ENCODE measurements at places on chromosomes 5 and 9.

DNA sequence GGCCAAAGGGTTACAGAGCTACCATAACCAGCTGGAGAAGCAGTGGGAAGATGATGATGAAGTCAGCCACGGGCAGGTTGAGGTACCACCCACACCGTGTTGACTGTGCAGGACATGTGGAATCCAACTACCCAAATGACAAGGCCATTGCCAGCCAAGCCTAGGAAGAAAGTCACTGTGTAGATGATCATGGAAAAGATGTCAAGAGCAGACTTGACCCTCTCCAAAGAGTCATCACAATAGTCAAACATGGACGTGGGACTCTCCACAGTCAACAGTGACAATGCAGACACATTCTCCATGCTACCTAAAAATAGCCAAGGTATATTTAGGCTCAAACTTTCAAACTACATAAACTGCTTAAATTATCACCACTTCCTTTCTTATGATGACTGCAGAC, 20.9 kb upstream of the SPINK1 start:
- no peak for DNase-seq

DNA sequence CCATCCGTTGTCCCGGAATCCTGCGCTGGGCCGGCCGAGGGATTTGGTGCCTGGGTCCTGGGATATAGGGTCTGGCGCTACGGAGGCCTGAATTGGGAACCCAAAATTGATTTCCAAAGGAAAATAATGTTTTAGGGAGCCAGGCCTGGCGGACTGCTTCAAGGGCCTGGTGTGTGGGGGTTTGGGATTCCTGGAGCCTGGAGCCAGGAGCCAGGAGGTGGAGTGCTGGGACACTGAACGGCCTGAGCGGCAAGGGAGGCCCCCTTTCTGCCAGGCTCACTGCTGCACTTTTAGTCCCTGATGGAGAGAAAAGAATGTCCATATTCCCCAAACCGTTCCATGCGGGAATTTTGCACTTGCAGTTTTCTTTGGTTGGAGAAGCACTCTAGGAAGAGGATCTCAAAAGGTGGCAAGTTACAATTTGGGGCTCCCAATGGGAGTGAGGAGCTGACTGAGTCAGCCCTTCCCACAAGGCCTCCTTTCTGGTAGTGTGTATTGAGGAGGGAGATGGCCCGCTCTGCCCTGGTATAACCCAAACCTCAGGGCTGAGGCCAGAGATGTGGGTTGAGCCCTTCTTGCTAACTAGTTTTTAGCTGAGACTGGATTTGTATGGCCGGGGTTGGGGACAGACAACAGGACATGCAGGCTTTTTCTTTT, 2.2 kb downstream of the LMX1B start:
- no peak for DNase-seq

GRCh38 chr5:31954091-31954490, 220.0 kb downstream of the GOLPH3 start:
- DNase-seq: no peak

- DNase-seq: no peak
Measured at GRCh38 chr9:110807956-110808598, 139.5 kb downstream of the MUSK start.

- no peak for DNase-seq
Measured at GRCh38 chr9:128372784-128373183, 1.6 kb downstream of the URM1 start.

GRCh38 chr9:137150617-137151457, 11.9 kb downstream of the GRIN1 start:
- DNase-seq: peak; percentile 19

DNA sequence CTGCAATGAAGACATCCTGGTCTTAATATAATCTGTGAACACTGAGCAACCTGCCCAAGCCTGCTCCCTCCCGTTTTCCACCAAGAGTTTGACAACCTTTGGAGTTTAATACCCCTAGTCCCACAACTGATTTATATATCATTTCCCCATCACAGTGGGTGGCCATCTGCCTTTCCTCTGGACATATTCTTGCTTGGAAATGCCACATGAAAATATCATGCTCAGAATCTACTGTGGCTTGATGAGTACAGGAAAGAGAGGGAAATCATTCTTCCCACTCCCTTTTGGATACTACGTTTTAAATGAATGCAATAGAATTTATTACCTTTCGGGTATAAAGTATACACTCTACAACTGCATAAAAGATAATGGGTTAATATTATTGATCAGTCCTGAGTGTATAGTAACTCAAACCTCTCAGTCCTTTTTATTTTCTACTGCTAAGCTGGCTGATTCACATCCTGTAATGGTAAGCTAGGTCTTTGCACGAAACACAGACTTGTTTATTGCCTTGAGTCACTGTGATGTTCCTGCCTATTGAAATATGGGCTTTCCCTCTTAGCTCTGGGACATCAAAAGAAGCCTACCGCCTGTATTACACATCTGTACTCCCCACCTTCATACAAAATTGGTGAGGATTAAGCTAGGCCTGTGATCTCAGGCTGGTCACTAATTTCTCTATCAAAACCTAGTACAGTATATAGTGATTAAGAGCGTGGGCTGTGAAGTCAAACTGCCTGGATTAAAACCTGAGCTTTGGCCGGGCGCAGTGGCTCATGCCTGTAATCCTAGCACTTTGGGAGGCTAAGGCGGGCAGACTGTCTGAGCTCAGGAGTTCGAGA, 67.6 kb upstream of the NR5A1 start:
- DNase-seq: no peak

DNA sequence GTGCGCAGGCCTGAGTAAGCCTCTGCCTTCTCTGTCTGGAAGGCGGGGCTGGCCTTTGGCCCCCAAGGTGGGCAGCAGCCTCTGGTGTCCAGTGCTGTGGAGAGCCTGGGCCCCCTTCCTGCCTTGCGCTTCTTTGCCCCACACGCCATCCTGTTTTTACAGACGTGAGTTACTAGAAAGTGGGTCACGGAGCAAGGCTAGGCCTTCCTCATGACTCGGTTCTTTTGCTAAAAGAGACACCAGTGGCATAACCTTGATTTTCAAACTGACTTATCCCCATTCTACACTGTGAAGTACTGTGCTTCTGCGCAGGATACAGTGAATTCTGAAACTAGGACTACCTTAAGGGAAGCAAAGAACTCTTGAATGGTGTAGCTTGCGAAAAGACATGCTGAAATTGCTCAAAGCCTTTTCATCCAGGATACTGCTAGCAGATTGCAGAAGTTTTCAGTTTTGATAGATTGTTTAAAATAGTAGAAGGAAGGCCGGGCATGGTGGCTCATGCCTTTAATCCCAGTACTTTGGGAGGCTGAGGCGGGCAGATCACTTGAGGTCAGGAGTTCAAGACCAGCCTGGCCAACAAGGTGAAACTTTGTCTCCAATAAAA, 7.2 kb downstream of the ROPN1L start:
- no peak for DNase-seq

DNA sequence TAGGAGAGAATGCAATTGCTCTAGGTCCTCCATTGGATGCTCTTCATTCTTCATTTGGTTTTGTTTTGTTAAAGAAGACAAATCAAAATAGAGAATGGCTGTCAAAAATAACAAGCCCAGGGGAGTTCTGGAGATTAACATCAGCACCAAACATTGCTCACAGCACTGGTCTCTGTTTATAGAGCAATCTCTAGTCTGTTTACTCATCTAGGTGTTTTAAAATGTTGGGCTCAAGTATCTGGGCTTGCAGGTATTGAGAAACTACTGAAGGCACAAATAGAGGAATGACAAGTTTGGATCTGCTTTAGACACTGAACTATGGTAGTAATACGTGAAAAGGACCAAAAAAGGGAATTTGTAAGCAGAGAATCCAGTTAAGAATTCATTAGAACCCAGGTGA, 77.0 kb upstream of the TMC1 start:
- DNase-seq: no peak

DNA sequence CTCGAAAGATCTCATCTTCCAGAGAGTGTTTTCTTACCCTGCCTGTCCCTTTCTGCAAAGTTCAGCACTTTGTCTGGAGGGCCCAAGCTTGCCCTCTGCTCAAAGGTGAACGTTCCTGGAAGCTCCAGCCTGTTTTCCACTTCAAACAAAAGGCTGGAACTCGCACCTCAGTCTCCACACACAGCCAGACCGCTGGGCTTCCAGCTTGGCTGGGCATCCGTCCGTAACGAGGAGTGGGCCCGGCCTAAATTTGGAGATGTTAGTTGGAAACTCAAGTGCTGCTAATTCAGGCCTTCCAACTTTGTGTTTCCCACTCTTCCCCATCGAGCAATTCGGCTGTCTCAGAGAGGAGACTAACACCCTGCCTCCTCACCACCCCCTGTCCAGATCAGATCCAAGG, 35.1 kb downstream of the FGF18 start:
- DNase-seq: no peak

GRCh38 chr5:11252075-11252474, 491.0 kb upstream of the DAP start:
- no peak for DNase-seq

GRCh38 chr5:125154301-125155110, 408.1 kb upstream of the ZNF608 start:
- no peak for DNase-seq

GRCh38 chr9:7375013-7375511, 424.5 kb downstream of the DMAC1 start:
- no peak for DNase-seq

DNA sequence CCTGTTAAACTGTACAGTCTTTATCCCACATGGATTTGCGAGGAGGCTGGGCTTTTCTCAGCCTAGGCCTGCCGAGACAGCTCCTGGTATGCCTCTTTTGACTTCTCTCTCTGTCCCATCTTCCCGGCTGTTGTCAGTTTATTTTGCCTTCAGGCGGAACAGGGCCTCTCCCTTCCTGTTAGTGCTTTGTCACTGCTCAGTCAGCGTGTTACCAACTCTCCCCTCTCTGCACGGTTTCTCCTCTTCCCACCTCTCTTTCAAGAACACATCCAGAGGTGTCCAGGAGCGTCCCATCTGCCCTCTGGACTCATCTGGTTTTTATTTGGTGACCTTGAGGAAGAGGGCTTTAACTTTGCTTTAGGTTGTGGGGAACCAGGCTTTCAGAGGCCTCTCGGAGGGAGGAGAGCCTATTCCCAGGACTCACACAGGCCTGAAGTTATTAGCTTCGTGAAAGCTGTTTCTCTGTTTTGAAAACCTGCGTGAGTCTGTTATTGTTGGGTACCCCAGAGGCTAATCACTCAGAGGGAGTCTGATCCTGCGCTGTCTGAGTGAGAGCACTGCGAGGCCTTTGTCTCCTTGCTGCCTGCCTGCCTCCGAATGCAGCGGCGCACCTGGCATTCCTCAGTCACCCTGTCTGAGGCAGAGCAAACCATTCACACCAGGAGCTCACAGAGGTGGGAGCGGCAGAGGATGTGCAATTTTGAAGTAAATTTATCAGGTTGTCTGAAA, 234.4 kb upstream of the MPDZ start:
- DNase-seq: no peak

- DNase-seq: no peak
Measured at GRCh38 chr9:112726428-112726827, 8.5 kb upstream of the INIP start.

- DNase-seq: no peak
Measured at GRCh38 chr9:93084471-93084881, 11.5 kb upstream of the CARD19 start.

GRCh38 chr9:86443992-86444391, 89.8 kb upstream of the TUT7 start:
- DNase-seq: no peak

DNA sequence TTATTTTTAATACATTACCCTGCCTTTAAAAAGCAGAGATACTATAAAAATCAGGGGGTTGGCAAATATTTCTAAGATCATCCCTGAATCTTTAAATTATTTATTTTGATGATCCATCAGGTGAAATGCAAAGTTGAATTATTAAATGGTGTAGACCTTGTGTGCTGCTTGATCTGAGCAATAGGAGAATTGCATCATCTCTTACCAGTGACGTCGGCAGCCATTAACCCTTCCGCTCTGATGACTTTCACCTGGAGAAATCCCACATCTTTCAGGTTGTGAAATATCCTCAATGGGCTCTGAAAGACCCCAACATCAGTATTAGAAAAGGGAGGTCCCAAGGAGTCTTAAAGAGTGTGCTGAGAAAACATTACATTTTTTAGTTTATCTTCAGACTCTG, 270.2 kb downstream of the SLF1 start:
- DNase-seq: no peak

DNA sequence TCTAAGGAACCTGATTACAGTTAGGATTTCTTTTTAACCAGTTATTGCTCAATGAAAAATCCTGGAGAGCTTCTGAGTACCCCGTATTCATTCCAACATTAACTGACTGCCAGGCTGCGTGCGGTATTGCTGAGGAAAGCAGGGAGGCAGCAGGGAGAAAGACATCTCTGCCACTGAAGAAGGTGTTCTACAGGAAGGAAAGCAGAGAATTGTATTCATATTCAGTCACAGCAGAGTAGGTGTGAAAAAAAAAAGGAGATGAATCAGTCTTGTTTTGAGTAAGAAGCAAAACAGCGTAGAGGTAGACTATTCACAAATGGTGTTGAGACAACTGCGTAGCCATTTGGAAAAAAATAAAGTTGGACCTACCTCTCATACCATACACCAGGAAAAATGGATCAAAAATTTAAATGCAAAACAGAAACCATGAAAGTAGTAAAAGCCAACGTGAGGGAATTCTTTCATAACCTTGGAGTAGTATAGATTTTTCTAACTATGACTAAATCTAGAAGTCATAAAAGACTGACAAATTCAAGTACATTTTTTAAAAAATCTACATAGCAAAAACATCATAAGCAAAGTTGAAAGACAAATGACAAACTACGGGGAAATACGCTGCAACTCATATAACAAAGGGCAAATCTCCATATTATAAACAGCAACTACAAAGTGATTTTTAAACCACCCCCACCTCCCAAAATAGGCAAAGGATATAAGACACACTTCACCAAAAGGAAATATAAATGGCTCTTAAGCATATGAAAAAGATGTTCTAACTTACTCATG, 9.9 kb upstream of the NR4A3 start:
- DNase-seq: no peak

DNA sequence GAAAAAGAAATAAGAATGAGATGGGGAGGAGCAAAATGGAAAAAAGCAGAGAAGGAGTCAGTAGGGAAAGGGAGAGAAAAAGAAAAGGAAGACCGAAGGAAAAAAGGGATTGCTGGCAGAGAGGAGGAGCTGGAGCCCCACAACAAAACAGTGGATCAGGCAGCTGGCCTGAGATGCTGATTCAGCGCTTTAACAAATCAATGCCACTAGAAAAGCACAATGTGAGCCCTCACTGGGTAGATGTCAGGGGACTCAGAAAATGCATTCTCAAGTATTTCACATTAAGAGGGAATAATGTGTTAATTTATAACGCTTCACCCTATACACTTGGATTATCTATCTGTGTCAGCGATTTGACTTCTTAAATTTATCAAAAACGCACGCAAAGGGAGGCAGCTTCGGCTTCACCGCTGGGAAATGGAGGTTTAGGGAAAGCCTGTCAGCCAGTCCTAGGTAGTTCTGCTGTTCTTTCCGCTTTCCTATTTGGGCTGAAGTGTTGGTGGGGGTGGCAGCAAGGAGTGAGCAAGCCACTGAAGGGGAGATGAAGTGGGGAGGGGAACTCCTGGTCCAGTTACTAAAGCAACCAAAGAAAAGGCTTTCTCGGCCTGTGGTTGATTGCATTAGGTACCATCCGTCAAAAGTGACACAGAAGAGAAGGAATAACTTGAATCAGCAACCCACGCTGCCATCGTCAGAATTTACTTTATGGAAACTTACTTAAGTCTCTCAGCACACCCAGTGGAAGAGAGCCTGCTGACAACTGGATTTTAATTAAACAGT, 161.6 kb downstream of the BNC2 start:
- no peak for DNase-seq

DNA sequence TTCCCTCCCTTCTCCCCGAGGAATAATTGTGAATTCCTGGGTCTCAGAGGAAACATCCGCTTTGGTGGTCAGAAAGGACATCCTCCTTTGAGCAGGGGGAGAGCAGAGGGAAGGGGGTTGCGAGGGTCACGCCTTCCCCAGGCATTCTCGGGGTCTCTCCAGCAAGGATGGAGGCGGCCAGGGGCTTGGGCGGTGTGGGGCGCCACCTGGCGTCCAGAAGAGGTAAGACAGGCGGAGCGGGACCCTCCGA, 129.1 kb downstream of the KCNIP1 start:
- no peak for DNase-seq
